Hindlimb muscle (tissue), 1 donor: ENCODE measurements at places on chromosomes 1 and 21.

DNA sequence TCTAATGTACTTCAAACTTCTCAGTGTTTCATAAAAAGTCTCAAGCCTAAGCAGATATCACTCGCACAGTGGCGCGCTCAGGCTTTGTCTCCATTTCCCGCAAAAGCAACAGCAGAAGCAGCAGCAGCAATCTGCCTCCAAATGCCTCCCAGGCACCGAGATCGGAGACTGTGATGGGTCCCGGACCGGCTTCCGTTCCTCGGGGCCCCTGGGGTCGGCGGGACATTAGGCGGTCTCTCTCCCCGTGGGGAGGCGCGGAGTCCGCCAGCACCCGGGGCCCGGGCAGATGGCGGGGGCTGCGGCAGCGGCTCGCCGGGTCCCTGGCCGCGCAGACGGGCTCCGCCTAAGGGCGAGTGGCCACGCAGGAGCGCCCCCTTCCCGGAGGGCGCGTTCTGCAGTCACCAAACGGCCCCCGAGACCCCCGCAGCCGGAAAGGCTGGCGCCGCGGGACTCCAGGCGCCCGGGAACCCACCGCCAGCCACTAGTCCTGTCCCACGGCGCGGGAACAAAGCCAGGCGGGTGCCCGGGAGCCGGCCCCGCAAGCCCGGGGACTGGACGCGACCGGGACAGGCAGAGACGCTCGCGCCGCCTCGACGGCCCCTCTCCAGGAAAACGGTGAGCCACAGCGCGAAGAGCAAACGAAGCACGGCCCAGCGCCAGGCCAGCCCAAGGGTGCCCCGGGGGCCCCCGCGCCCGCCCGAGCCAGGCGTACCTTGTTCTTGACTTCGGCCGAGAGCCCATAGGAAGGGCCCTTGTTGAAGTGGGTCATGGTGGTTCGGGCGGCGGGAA, 590 bp downstream of the CNN3 start:
- DNase-seq, result peak; percentile 81

GRCh38 chr1:13605159-13605558, 21.5 kb downstream of the PDPN start:
- peak; percentile 60 for DNase-seq

- DNase-seq, result no peak
Measured at GRCh38 chr1:164017239-164017638, 541.7 kb upstream of the PBX1 start.

GRCh38 chr1:118021668-118022067, 92.1 kb downstream of the WDR3 start:
- DNase-seq, result no peak

- DNase-seq, result no peak
Measured at GRCh38 chr1:175901076-175901836, 157.9 kb upstream of the TNR start.

GRCh38 chr1:228465571-228466146, 21.5 kb upstream of the RNF187 start:
- DNase-seq, result no peak

- no peak for DNase-seq
Measured at GRCh38 chr21:31964692-31965091, 91.9 kb downstream of the HUNK start.

- no peak for DNase-seq
Measured at GRCh38 chr1:229452956-229453801, 19.3 kb upstream of the ACTA1 start.

- DNase-seq, result no peak
Measured at GRCh38 chr1:240987928-240988327, 369.1 kb downstream of the RGS7 start.

DNA sequence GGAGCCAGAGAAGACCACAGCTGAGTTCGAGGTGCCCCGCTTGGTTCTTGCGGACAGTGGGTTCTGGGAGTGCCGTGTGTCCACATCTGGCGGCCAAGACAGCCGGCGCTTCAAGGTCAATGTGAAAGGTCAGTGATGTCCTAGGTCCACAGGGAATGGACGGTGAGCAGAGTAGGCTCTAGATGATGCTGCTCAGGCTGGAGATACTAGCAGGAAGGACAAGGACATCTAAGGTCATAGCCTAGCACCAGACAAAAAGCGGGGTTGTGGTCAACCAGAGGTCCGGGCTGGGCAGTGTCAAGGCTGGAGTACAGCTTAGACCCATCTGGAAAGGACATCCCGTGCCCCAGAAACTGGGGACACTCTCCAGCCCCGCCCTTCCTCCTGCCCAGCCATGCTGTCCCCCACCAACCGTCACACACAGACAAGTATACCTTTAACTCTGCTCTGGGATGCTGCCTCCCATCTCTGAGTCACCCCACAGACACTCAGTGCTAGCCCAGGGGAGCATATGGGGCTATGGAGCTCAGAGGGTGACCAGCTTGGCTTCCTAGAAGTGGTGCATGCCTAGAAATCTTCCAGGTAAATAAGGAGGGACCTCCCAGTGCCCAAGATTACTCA, 8.7 kb downstream of the TIE1 start:
- DNase-seq, result no peak

DNA sequence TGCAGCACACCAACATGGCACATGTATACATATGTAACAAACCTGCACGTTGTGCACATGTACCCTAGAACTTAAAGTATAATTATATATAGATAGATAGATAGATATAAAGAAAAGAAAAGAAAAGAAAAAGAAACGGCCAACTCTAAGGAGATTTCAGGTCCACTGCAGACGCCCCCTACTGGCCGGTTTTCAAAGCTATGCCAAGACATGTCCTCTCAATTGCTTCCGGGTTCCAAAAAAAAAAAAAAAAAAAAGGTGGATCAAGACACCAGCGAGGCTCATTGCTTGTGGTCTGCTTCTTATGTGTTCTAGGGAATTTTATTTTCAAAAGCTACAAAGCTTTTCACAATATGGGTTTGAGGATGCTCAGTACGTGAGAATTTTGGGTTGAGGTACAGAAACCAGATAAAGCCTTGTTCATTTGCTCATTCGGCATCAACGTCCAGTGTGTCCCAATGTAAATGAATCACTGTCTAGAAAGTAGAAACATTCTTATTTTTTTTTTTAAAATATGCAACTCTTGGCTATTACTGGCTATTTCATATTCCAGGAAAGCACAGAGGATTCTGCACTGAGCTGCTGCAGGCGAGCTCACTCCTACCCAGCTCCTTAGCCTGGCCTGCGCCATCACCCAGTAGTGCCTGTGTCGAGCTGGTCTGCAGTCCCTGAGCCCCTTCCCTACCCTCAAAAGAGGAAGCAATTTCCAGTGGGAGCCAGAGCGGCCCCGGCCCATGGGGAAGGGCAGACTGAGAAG, 643.0 kb downstream of the KIF26B start:
- no peak for DNase-seq

DNA sequence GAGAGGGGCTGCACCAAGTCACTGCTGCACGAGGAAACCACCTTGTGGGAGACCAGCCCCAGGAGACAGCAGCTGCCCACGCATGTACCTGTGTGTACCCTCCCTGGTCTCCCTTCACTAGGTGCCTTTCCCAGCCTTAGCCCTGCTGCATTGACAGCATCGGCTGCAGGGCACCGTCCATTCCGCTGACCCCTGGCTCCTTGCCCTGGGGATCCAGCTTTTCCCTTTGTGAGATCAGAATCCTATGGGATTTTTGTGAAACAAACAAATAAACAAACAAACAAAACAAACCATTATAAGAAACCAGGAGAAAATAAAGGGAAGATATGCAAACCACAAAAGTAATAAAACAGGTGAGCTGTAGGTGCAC, 2.1 kb downstream of the STUM start:
- DNase-seq, result no peak

DNA sequence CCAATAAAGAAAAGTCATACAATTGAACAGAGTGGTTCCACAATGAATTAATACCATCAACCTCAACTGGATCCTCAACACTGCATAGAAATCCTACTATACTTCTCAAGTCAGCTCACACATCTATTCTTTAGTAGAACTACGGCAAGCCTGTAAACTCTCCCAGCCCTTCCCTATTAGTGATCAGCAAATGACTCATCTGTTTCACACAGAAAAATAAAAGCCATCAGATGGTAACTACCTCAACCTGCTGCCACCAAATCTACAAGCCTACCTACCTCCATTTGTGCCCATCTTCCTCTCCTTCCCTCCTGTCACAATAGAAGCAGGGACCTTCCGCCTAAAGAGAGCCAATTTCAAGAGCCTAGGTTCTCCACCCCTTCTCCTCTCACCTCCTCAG, 63.6 kb downstream of the DMAP1 start:
- DNase-seq, result no peak

DNA sequence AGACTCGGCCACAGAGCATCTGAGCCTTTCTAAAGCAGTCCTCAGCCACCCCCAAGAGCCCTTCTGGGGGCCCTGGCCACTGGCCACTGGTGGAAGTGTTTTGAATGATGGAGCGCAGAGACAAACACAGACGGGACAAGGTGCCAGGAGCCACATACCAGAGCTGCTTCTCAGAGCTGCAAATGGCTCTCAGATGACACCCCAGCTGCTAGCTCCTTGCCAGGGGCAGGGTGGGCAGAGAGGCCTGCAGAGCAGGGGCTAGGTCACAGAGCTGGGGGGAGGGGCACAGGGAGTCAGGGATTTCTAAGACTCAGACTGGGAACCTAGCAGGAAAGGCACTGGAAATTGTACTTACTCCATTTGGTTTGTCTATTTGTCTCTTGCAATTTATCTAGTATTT, 30.4 kb downstream of the KCNN3 start:
- DNase-seq, result no peak

- no peak for DNase-seq
Measured at GRCh38 chr1:25550155-25550506, 6.7 kb downstream of the LDLRAP1 start.

DNA sequence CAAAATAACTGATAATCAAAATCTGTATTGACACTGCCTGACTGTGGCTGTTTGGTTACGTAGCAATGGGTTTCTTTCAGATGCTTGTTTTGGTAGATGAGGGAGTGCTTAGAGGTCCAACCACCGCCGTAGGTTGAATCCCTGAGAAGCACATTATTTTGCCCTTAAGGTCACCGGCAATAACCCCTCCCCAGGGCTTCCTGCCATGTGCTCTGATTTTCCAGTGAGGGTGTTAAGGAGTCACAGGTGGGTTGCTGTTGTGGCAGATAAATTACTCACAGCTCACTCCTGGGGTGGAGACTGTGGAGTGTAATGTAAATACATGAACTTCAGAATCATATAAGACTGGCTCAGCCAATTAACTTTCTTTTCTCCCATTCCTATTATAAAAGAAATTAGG, 81.5 kb upstream of the ZP4 start:
- DNase-seq, result no peak

DNA sequence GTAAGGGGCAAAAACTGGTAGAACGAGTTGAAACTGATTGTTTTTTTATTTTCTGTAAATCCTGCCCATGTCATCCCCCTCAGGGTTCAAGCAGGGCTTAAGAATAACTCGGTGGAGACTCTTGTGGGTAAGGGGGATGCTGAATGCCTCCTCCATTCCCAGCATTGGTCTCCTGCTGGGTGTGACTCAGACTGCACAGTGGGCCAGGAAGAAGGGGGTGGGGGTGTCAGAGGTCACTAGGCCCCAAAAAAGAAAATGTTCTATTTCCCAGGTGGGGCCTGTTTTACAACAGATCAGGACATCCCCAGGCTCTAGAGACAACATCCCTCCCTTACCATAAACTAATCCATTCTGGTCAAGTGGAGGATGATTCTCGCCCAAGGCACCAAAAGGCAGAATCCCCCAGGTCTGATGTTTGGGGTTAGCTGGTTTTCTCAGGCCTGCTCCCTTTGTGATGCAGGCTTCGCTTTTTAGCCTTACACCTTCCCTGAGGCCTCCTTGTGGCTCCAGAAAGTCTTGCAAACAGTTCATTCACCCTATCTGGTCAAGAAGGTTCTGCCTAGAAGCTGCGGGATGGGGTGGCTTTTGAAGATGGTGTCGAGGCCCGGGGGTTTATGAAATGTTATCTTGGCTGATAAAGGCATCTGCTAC, 10.7 kb upstream of the GRHL3 start:
- no peak for DNase-seq

DNA sequence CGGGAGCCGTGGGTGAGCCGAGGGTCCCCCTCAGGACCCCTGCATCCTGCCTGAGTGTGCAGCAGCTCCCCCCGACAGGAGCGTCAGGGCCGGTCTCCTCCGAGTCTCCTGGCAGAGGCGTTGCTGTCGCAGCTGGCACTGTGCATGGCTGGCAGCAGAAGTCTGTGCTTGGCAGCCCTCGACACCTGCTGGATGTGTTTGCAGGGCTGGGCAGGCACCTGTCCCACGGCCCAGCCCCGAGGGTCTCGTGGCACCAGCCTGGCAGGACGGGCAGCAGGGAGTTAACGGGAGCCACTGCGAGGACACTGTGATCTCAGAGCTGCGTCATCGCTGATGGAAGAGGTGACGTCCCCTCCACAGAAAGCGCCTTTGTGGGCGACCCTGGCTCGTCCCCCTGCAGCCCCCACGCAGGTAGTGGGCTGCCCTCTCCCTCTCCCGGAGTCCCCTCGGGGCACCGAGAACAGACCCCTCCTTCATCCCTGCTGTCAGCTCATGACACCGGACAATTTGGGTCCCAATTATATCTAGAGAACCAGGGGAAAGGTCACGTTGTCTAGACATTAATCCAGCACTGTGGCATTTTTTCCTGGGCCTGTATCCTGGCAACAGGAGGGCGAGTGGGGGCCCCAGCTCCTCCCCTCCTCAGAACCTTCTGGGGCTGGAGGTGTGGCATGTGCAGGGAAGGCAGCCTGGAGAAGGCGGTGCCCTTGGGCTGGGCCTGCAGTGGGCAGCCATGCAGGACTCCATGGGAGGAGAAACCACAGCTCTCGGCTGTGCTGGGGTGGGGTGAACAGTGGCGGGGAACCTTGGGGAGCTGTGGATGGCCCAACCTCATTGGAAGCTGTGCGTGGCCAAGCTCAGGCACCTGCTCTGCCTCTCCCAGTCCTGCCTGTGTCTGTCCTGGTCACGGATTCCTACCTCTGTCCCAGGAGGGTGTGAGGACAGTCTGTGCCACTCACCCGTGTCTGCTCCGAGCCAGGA, 15.4 kb downstream of the COL18A1 start:
- DNase-seq, result no peak

GRCh38 chr21:32981096-32981495, 44.6 kb upstream of the OLIG2 start:
- no peak for DNase-seq

DNA sequence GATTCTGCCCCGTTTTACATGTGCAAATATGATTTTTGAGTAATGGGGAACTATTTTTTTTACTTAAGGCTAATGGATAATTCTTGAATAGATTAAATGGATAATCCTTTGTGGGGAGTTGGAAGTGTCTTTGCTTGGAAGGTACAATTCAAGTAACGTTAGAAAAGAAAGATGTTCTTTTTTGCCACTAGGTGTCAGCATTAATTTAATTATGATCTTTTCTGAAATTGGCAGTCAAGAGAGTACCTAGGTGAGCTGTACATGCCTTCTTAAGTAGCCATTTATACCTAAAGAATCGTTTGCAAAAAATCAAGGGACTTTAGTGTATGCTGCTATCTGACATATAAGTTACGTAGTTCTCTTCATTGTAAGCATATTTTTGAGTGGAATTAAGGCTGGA, 2.2 kb downstream of the FBXO28 start:
- peak; percentile 36 for DNase-seq

- no peak for DNase-seq
Measured at GRCh38 chr1:222369148-222369547, 178.8 kb downstream of the HHIPL2 start.

GRCh38 chr1:65850281-65850680, 57.6 kb downstream of the PDE4B start:
- no peak for DNase-seq

- no peak for DNase-seq
Measured at GRCh38 chr1:45929257-45929687, 125.9 kb downstream of the MAST2 start.

GRCh38 chr21:31072533-31072932, 34.3 kb upstream of the KRTAP19-8 start:
- DNase-seq, result no peak
